AML-193 (cell line): ENCODE measurements at places on chromosomes 2 and 18.

GRCh38 chr2:21256006-21256405 lies 132.2 kb downstream of the TDRD15 start:
- peak; percentile 79 for DNase-seq

GRCh38 chr2:37612382-37612781 lies 59.1 kb downstream of the CDC42EP3 start:
- no peak for DNase-seq

DNA sequence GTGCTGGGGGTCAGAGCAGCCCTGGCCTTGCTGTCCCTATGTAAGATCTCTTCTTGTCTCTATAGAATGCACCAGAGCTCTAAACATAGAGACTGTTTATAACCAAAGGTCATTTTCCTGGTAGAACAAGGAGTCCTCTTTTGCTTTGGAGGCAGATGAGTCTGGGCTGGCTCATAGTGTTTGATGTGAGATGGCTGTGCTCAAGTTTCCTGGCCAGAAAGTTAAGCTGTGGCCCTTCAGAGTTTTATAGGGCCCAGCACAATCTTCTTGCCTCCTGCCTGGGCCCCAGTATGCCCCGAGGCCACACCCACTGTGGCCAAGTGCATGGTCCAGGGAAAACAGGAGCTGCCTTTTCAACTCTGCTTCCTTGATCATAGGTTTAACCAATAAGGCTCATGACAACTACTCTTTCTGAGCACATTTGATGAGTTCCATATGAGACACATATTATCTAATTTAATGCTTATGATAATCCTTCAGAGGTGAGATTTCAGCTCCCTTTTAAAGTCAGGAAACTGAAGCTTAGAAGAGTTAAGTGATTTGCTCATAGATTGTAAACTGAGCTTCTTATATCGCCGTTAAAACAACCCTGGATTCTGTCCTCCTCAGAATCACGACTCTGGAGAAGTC lies 66.3 kb downstream of the MYCN start:
- DNase-seq: no peak

GRCh38 chr2:42249284-42249683 lies 80.1 kb downstream of the EML4 start:
- DNase-seq: no peak

DNA sequence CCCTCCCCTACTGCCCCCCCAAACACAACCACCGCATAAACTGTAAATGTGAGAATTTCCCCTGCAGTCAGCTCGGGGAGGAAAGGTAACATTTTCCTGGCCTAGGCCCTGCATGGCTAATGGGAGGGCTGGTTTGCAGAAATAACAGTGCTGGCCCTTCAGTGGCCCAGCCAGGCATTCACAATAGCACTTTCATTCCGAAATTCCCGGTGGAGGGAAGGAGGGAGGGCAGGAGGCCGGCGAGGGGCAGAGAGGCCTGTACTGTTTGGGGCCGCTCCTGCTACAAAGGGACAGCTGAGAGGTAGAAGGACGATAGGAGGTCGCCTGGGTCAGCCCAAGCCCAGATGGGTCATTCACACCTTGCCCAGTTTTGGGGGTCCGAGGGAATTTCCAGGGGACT lies 11.3 kb downstream of the CYP26B1 start:
- no peak for DNase-seq

- no peak for DNase-seq
Observed at GRCh38 chr2:86055314-86055713, 50.4 kb downstream of the POLR1A start.

GRCh38 chr18:58316396-58317342 lies 272.6 kb downstream of the NEDD4L start:
- DNase-seq: no peak

GRCh38 chr18:26746398-26746797 lies 119.1 kb downstream of the AQP4 start:
- DNase-seq: peak; percentile 13

- DNase-seq: no peak
Observed at GRCh38 chr2:233940376-233941276, 23.5 kb downstream of the TRPM8 start.

DNA sequence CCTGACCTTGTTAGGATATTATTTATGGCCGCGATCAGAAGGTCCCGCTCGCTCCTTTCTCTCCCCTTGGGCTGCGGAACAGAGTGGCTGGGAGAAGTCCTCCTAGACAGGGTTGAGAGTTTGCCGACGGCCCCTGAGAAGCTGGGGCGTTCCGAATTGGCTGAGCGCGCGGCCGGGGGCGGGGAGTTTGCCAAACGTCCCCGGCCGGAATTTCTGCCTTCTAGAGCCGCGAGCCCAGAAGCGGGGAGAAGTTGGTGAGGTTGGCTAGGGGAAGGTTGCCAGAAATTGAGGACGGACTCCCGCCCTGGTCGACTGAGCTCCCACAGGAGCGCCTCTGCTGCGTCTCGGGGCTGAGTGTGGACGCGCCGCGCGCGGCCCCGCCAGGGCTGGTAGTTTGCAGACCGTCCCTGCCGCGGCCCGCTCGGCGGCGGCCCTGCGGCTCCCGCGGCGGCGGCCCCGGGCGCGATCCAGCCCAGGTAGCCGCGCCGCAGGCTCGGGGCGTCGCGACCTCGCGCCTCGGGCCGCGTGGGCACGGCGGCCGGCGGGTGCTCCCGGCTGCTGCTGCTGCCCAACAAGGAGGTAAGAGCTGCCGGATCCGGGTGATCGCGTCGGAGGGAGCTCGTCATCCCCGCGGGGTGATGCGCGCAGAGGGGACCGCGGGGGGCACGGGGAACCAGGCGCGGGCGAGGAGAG lies 134.0 kb upstream of the MGAT5 start:
- peak; percentile 90 for DNase-seq

GRCh38 chr2:75153221-75153620 lies 46.1 kb downstream of the TACR1 start:
- DNase-seq: no peak
